Fibroblast of skin of left quadriceps (primary cell): ENCODE measurements at places on chromosomes 2 and 18.

- no peak for DNase-seq
Measured at GRCh38 chr2:161316701-161317100, 8.5 kb downstream of the PSMD14 start.

GRCh38 chr2:74575320-74575719 lies 20.8 kb downstream of the DOK1 start:
- no peak for DNase-seq

GRCh38 chr2:36097022-36097421 lies 258.6 kb upstream of the CRIM1 start:
- DNase-seq: no peak

- DNase-seq: no peak
Measured at GRCh38 chr18:51088410-51088809, 58.4 kb downstream of the SMAD4 start.

- DNase-seq: no peak
Measured at GRCh38 chr18:36843784-36844183, 14.9 kb downstream of the KIAA1328 start.

- DNase-seq: peak; percentile 15
Measured at GRCh38 chr2:161373942-161374341, 42.2 kb upstream of the TBR1 start.

GRCh38 chr2:195395362-195395761 lies 261.7 kb upstream of the SLC39A10 start:
- no peak for DNase-seq

GRCh38 chr2:197777823-197778407 lies 7.2 kb downstream of the BOLL start:
- peak; percentile 24 for DNase-seq

- no peak for DNase-seq
Measured at GRCh38 chr2:69114534-69114933, 101.6 kb downstream of the ANTXR1 start.

DNA sequence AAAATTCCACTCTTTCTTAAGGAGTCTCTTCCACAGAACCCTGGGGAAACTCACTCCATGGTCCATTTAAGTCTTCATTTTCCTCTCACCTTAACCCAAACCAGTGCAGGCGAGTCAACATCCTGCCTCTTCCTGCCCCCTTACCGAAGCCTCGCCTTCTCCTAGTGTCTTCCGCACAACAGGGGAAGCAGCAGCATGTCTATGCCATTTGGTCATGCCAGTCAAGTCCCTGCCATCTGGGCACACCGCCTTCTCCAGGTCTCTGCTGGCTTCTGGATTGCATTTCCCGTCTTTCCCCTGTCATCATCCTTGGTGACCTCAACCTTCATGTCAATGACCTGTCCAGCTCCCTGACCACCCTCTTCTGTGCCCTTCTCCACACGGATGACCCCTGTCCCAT lies 77.3 kb upstream of the FZD7 start:
- DNase-seq: no peak

DNA sequence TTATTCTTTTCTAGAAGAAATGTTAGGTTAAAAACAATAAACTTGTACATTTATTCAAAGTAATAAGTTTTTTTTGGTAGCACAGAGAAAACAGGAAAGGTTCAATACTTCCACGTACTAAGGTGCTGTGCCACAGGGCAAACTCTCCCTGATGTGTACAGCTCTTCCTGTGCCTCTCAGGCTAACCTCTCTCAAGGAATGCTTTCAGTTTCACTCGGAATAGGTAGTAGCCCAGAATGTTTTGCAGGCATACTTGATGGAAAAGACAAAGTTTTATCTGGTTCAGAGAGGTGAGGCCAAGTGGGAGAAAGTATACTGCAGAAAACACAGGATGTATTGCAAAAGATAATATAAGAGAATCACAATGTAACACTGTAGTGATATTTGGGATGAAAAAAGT lies 171.0 kb upstream of the ZFP36L2 start:
- DNase-seq: no peak

GRCh38 chr2:176409671-176410070 lies 140.4 kb downstream of the MTX2 start:
- DNase-seq: peak; percentile 50

GRCh38 chr2:10844097-10844496 lies 31.5 kb upstream of the PDIA6 start:
- no peak for DNase-seq
